Fibroblast of skin of right quadriceps (primary cell): ENCODE measurements at places on chromosomes 11 and 22.

- DNase-seq = no peak
Observed at GRCh38 chr11:130128626-130129025, 31.0 kb upstream of the ST14 start.

DNA sequence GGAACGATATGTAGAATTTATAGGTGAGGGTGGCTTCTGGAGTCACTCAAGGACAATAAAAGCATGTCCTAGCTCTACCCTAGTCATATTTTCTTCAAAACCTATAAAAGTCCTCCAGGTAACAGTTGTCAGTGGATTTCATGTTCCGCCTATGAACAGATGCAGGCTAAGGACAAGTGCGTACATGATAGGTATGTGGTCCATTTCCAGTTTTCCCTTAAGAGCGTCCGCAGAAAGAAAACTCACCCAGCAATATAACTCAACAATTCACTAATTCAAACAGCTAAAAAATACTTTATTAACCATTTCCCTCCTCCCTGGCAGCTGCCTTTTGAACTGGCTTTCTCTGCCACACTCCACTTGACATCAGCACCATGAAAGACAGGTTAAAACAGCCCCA, 50.2 kb upstream of the CCDC34 start:
- no peak for DNase-seq

GRCh38 chr11:115379528-115379927, 124.7 kb downstream of the CADM1 start:
- no peak for DNase-seq

DNA sequence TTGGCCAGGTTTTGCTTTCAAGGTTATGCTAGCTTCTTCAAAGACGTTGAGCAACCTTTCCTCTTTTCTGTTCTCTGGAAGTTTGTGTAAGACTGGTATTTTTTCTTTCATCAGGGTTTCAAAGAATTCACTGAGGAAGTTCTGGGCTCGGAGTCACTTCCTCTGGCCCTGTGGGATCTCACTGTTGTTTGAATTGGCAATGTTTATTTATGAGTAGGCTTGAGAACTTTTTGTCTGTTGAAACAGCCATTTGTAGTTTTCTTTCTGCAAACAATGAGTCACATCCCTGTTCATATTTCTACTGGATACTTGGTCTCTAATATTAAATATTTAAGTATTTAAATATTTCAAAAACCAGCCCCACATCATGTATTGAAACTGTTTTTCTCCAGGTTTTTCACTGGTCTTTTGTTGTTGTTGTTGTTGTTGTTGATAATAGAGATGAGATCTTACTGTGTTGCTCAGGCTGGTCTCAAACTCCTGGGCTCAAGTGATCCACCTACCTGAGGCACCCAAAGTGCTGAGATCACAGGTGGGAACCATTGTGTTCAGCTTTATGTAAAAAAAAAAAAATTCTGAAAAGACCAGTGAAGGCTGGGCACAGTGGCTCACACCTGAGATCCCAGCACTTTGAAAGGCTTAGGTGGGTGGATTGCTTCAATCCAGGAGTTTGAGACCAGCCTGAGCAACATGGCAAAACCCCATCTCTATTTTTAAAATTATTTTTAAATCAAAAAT, 26.9 kb downstream of the SUSD2 start:
- peak; percentile 96 for DNase-seq

GRCh38 chr11:112844517-112844916, 116.7 kb upstream of the NCAM1 start:
- DNase-seq = no peak

GRCh38 chr22:41565403-41566054, 4.7 kb downstream of the CSDC2 start:
- DNase-seq = peak; percentile 83
